Stimulated activated CD8-positive, alpha-beta memory T cell treated with anti-CD3 and anti-CD28 coated beads, Interleukin-7, amount 100 ng/mL, for 1 hour (primary cell): ENCODE measurements at places on chromosomes 6 and 20.

DNA sequence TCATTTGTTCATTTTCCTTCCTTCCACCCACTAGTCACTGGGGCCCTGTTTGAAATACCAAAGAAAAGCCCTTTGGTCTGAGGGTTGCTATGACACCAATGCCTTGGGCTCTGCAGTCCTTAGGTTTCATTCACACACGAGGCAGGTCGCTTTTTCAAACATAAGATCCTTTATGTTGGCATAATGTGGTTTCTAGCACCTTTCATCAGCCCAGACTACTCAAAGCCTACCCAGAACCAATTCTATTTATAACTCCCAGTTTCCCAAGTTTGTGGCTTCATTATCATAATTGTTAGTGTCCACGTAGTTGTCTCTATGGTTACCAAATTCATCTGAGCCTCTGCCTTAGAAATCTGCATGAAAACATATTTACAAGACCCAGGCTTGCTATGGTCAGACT lies 6.6 kb upstream of the TP53RK start:
- DNase-seq, result no peak

DNA sequence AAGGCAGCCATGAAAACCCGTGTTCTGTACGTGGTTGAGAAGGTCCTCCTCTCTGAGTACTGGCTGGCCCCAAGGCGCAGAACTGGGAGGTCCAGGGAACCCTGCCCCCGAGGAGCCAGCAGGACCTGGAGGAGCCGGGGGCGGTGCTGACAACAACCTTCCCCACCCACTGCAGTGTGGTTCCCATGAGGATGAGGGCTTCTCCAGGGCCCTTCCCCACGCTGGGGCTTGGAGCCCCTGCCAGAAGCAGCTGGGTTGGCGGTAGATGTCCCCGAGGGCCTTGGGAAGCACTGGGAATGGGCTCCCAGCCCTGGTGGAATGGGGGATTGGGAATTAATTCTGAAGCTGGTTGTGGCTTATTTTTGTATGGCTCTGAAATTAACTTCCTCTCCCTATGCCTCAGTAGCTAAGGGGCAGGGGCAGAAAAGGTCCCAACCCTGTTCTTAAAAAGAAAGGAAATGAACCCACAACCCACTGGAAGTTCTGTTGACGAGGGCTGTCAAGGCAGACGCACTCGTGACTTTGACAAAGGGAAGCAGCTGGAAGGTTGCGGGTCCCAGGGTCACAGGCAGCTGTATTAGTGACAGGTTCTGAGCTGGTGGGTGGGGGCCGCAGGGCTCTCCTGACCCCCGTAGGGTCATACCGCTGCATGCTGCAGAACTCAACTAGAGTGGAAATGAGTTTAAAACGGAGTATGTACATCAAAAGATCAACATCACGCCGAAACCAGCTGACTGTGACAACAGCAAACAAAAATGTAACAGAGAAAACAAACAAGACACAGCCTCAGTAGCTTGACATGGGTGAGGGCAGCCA lies 13.9 kb upstream of the HELZ2 start:
- no peak for DNase-seq

- no peak for DNase-seq
These were observed 22.4 kb downstream of the SYNCRIP start for GRCh38 chr6:85620308-85620707.

DNA sequence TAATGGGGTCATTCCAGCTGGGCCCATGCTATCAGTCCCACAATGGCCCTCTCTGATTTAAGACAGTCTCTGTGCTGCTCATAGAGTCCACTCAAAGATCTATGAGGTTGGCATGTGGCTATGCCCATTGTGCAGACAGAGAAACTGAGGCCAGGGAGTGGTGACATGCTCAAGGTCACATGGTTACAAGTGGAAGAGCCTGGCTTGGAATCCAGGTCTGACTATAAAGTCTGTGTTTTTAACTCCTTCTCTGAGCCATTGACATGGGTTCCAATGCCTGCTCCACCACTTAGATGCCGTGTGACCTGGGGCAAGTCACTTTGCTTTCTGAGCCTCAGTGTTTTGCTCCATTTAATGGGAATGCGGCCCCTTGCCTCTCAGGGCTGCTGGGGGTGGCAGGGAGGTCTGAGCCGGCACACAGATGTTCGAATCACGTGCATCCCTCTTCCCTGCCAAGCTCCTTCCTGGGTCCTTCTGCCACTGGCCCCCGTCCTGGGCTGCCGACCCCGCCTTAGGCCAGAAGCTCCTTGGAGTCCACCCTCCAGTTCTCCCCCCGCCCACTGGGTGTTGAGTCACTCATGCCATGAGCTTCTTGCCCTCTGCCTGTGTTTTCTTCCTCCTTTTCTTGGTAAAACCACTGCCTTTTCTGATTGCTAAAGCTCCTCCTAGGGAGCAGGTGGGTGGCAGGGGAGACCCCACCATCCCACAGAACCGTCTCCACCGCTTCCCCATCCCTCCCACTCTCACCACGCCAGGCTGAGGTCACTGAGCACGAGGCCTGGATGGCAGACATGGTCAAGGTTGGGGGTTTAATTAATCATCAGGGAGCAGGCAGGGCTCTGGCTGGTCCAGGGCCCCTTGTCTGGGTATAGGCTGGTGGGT lies 35.7 kb downstream of the CEBPB start:
- DNase-seq, result no peak

DNA sequence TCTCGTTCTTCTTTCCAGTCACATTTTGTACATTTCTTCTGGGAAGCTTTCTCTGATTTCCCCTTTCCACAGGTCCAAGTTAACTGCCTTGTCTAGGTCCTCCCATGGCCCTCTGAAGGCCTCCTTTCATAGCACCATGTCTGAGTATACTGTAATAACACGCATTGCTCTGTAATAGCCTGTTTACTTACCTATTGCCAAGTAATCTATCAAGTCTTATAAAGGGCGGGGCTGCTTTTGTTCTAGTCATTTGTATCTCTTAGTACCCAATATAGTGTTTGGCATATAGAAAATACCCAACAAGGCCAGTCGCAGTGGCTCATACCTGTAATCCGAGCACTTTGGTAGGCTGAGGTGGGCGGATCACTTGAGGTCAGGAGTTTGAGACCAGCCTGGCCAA lies 17.9 kb downstream of the PTPN1 start:
- no peak for DNase-seq

DNA sequence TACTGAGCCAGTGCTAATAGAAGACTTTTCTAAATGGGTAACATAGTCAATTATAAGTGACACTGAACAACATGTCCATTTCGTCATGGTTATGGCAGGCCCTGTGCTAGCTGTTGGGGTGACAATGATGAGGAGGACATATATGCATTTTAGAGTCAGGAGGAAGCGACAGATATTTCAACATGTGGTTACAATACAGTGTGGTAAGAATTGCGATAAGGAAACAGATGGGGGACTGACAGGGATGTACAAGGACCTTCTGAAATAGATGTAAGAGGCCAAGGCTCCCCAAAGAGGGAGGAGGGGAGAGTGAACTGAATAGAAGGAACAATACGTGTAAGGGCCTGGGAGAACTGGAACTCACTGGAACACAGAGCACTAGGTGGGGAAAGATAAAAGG lies 11.7 kb downstream of the MMP24 start:
- DNase-seq, result no peak

- no peak for DNase-seq
These were observed 6.5 kb upstream of the PERP start for GRCh38 chr6:138113588-138114210.

- no peak for DNase-seq
These were observed 168.0 kb upstream of the RNF24 start for GRCh38 chr20:4183361-4183760.

DNA sequence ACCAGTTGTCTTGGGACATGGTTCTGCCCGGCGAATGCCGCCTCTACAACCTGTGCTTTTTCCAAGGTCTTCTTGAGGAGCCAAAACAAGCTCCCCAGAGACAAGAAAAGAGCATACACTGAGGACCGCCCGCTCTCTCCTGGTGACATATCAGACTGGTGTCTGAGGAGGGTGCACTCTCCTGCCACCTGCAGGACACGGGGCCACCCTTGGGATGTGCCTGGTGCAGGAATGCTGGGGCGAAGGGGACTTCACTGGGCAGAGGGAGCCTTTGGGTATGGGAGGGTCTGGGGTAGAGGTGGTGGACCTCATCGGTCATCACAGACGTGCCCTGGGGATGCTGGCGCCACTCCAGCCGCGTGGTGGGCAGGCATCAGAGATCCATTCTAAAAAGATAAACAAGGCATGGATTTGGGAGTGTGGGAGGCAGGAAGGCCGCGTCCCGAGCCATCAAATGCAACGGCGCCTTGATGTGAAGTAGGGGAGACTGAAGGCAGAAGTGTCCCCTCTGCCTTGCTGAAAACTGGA lies 163.3 kb downstream of the CD83 start:
- no peak for DNase-seq

DNA sequence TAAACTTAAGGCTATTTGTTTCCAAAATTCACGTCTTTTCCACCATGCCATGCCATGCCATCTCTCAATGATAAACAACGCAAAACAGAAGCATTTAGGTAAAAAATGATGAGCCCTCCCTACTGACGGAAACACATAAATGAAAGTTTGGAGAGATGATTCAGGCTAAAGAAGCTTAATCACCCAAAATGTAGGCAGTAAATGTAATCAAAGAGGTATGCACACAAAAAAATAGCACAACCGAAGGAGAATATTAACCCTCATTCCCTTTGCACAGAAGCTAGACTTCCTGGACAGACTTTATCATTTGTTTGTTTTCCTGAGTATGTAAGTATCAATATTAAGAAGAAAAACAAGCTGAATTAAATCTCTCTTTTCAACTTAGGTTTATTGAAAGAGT lies 28.8 kb downstream of the DCDC2 start:
- no peak for DNase-seq

DNA sequence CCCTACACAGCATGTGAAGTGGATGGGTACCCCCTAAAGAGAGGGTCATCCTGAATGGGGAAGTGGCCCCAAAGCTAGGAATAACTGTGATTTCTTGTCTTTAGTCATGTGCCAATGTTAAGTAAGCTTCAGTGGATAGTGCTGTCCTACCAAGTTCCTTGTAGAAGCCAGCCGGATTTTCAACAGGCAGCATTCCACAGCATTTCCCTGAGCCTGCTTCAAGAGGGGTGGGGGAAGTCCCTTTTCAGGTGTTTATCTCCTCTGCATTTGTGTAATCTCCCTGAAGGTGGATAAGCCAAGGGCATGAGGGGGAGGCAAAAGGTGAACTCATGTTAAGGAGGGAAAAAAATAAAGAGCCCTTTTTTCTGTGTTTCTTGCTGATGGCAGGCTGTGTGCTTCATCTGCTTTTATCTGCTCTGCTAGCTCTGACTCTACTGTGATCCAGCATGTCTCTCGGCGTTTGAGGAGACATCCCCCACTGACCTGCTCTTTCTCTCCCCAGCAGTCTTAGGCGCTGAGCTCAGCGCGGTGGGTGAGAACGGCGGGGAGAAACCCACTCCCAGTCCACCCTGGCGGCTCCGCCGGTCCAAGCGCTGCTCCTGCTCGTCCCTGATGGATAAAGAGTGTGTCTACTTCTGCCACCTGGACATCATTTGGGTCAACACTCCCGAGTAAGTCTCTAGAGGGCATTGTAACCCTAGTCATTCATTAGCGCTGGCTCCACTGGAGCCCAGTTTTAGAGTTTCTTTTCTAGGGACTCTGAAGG lies 1.9 kb downstream of the EDN1 start:
- DNase-seq, result no peak

GRCh38 chr6:97282238-97282725 lies 734 bp downstream of the MMS22L start:
- no peak for DNase-seq

- no peak for DNase-seq
These were observed 155.5 kb downstream of the PRL start for GRCh38 chr6:22141241-22141745.

DNA sequence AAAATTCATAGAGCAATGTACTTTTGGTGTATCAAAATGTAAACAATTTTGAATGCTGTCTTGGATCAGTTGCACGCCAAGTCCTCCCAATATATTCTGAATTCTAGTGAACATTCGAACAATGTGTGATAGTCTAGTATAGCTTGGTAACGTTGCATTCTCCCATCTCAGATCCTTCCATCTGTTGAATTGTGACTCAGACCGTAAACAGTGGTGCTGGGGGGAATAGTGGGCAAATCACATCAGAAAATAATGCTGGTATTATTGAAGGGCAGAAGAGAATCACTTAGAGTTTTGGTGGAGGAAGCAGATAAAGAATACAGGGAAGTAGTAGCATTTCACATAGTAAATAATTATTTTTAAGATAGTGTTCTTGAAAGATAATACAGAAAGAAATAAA lies 45.7 kb upstream of the PBOV1 start:
- DNase-seq, result no peak

- DNase-seq, result no peak
These were observed 559 bp upstream of the EYA4 start for GRCh38 chr6:133240511-133241085.

- DNase-seq, result no peak
These were observed 99.2 kb downstream of the NOL4L start for GRCh38 chr20:32485770-32486478.

DNA sequence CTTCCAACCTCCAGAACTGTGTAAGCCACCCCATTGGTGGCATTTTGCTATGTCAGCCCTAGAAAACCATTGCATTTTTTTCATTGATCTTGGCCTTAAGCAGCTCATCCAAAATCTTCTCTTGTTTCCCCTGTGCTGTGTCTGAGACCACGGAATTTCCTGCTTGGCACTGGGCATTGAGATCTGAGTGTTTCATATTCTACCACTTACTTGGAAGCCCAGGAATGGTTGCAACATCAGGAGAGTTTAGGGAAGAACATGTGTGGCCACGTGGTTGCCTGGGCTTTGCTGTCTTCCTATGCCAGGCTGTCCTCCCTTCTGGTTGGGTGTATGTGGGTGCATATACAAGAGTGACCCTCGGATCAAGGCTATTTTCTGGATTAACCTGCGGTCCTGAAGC lies 139.3 kb upstream of the PMEPA1 start:
- DNase-seq, result no peak

- no peak for DNase-seq
These were observed 212.1 kb upstream of the EXOC2 start for GRCh38 chr6:904994-905393.

GRCh38 chr20:37969949-37970855 lies 63.1 kb downstream of the TTI1 start:
- no peak for DNase-seq

DNA sequence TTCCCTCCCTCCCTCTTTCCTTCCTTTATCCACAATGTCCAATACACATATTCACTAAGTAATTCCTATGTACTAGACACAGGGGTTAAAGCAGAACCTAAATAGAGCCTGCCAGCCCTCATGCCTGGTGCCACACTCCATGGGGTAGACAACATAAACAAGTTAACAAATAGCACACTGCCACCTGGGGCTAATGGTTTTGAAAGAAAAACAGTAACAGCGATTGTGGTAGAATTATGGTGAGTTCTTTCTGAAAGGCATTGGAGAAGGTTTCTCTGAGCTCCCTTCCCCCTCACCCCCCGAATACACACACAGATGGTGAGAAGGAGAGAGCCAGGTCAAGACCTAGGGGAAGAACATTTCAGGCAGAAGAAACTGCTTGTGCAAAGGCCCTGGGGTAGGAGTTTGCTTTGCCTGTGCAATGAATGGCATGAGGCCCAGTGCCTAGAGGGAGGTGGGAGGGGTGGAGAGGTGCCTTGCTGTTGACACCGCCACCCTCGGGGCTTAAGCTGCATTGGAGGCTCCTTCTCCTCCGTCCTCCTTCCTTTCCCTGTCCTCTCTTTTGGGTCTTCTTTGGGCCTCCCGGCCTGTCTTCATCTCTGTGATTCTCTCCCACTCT lies 502.4 kb upstream of the SULF2 start:
- no peak for DNase-seq
